ENCODE measurements at places on chromosomes 7 and 10. TPM values are rescaled to one million over a fixed set of nuclear protein-coding genes. Genes with fewer than 3 reads are reported as not detected.

- no peaks in the 10 kb centered on the region for H3K36me3 ChIP-seq
- H3K4me1 ChIP-seq: peaks cover 5% of the 10 kb centered on the region
- no peaks in the 10 kb centered on the region for H3K27me3 ChIP-seq
- no peak overlapping the region for H3K27ac ChIP-seq
- no peak for DNase-seq
- H3K4me3 ChIP-seq: no peak overlapping the region
Measured at GRCh38 chr7:1715671-1716074, 45.6 kb downstream of the ELFN1 start.

- DNase-seq: no peak
- no peaks in the 10 kb centered on the region for H3K36me3 ChIP-seq
- H3K4me1 ChIP-seq: no peaks in the 10 kb centered on the region
- H3K27me3 ChIP-seq: peaks cover 7% of the 10 kb centered on the region
- H3K27ac ChIP-seq: no peak overlapping the region
Measured at GRCh38 chr7:39527296-39527695, 38.9 kb upstream of the YAE1 start.

INA gene
- total RNA-seq: 0.46 TPM

DNA sequence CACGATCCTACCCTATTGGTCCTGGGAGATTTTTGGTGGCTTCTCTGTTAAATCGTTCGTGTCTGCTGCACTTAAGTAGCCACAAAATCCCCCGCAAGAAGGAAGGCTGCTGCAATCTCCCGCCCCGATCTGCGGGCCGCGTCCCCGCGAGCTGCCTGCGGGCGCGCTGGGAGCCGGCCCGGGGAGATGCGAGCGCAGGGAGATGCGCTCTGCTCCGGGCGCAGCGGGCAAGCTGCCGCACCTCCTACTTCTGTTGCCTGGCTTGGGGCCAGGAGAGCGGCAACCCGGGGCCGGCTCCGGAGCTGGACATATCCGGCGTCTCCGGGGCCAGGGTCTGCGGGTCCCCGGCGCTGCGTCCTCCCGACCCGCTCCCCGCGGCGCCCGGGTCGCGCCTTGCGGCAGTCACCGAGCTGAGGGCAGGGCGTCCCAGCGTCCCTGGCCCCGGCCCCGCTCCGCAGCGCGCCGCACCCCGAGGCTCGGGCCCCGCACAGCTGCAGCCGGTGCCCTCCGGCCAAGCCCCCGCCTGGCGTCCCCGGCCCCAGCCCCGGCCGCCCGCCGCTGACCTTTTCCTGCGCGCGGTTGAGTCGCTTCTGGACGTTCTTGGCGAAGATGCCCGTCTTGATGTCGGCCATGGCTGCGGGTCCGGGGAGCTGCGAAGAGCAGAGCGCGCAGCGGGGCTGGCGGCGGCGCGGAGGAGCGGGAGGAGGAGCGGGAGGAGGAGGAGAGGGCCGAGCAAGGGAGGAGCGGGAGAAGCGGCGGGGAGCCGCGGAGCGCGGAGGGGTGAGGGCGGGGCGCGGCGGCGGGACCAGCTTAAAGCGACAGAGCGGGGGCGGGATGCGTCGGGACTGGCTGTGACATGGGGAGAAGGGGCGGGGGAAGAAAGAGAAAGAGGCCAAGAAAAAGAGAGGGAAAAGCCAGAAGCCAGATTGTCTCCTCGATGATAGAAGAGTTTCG lies at the start of gene AMPH:
Gene AMPH (minus strand): TSS at position 654 of the 954 bp plus-strand sequence. CDS start 22 bp downstream, at position 632.
- peaks cover 41% of the 10 kb centered on the region for H3K27me3 ChIP-seq
- peak; percentile 18 for DNase-seq
- H3K27ac ChIP-seq: no peak within 1 kb of the TSS
- no peaks in the 10 kb centered on the region for H3K36me3 ChIP-seq

DNA sequence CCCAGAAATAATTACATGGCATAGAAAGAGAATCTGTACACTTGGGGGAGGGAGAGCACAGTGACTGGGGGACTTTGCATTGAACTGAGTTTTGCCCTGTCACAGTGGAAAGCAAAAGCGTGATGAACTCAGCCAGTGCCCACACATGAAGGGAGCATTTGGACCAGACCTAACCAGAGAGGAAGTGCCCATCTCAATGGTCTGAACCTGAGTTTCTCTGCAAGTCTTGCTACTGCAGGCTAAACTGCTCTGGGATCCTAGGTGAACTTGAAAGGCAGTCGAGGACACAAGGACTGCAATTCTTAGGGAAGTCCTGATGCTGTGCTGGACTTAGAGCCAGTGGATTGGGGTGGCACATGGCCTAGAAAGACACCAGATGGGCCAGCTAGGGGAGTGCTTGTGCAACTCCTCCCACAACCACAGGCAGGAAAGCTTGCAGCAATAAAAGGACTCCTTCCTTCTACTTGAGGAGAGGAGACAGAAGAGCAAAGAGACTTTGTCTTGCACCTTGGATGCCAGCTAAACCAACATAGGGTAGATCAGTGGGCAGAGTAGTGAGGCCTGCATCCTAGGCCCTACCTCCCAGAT lies 259.0 kb downstream of the GRM8 start:
- no peaks in the 10 kb centered on the region for H3K4me1 ChIP-seq
- no peak overlapping the region for H3K27ac ChIP-seq
- H3K36me3 ChIP-seq: no peaks in the 10 kb centered on the region
- no peak overlapping the region for H3K4me3 ChIP-seq

BTBD16 gene
- not detected for total RNA-seq

DNA sequence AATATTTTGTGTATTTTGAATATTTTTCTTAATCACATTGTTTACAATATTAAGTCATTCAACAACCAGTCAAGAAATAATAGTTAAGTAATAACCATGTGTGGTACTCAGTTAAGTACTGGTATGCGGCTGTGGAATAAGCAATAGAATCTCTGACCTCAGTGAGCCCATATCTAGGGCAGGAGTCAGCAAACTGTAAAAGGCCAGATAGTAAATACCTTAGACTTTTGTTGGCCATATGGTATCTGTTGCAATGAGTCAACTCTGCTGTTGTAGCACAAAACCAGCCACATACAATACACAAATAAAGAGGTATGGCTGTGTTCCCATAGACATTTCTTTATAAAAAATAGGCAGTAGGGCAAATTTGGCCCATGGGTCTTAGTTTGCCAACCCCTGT lies 311.6 kb upstream of the SEMA3A start:
- H3K27me3 ChIP-seq: peaks cover 6% of the 10 kb centered on the region
- no peak overlapping the region for H3K4me3 ChIP-seq
- no peak for DNase-seq
- no peaks in the 10 kb centered on the region for H3K4me1 ChIP-seq
- no peak overlapping the region for H3K27ac ChIP-seq

ZMIZ2 gene
- total RNA-seq: 101 TPM

STAM gene
- 36.5 TPM for total RNA-seq

- no peak overlapping the region for H3K4me3 ChIP-seq
- no peaks in the 10 kb centered on the region for H3K36me3 ChIP-seq
- peaks cover 34% of the 10 kb centered on the region for H3K27me3 ChIP-seq
- H3K27ac ChIP-seq: no peak overlapping the region
- no peak for DNase-seq
- H3K4me1 ChIP-seq: no peaks in the 10 kb centered on the region
Measured at GRCh38 chr10:89129911-89130310, 77.2 kb downstream of the CH25H start.

DNA sequence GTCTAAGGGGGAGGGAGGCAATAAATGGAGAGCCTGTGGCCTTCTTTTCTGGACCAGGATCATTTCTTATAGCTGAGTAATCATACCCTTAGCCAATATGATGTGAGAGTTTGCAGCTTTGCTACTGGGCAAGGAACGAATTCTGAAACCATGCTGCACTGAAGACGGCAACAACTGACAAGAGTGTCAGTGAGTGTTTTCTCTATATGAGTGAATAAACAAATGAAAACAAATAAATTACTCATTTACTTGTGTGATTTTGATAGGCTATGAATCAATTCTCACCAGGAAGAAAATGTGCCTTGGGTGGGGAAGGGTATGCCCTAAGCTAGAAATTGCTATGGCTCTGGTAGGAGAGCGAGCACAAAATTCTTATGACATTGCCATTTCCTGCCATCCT lies 79.4 kb upstream of the LRRN3 start:
- H3K36me3 ChIP-seq: peaks cover 2% of the 10 kb centered on the region
- DNase-seq: peak; percentile 49
- peak overlapping the region; percentile 98 for H3K27ac ChIP-seq
- peaks cover 64% of the 10 kb centered on the region for H3K4me1 ChIP-seq
- H3K27me3 ChIP-seq: no peaks in the 10 kb centered on the region
- peak overlapping the region; percentile 99 for H3K4me3 ChIP-seq

DNA sequence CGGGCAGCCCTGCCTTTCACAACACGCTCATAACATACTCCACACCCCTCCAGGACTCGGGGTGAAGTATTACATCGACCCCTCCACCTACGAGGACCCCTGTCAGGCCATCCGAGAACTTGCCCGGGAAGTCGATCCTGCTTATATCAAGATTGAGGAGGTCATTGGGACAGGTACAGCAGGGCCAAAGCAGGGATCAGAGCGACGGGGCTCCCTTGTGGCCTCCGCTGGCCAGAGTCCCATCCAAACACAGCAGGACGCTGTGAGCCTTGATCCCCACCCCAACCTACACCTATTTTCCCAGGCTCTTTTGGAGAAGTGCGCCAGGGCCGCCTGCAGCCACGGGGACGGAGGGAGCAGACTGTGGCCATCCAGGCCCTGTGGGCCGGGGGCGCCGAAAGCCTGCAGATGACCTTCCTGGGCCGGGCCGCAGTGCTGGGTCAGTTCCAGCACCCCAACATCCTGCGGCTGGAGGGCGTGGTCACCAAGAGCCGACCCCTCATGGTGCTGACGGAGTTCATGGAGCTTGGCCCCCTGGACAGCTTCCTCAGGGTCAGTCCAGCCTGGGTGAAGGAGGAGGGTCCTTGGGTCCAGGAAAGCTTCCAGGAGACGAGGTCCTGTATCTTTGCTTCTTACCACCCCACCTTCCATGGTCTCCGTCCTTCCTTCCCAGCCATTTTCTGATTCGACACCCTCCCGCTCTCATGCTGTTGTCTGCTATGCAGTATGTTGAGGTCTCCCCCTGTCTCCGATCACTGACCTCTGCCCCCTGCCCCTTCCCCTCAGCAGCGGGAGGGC lies 13.5 kb downstream of the EPHB6 start:
- no peak overlapping the region for H3K4me3 ChIP-seq
- H3K36me3 ChIP-seq: no peaks in the 10 kb centered on the region
- H3K4me1 ChIP-seq: no peaks in the 10 kb centered on the region
- no peaks in the 10 kb centered on the region for H3K27me3 ChIP-seq

DNA sequence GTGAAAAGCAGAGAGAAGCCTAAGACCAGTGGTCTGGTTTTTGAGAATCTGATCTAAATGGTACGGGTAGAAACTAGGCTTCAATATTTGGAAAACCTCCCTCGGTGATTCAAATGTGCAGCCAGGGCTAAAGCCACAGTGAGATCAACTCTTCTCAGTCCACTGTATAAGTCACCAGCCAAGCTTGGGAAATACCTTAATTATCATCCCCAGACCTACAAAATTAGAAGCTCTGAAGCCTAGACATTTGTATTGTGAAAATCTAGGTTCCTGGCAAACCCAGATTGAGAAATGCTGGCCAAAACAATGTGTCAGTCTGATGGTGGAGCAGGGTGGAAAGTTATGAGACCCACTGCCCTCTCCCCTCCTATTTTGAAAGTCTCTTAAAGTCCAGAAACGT lies 131.7 kb downstream of the DGKI start:
- DNase-seq: no peak
- H3K27me3 ChIP-seq: peaks cover 22% of the 10 kb centered on the region
- no peak overlapping the region for H3K27ac ChIP-seq

- DNase-seq: no peak
- H3K4me1 ChIP-seq: no peaks in the 10 kb centered on the region
Measured at GRCh38 chr10:15897287-15897686, 37.0 kb upstream of the MINDY3 start.

GRCh38 chr10:120607016-120607709 lies 150.1 kb downstream of the PLPP4 start:
- H3K27ac ChIP-seq: no peak overlapping the region
- no peak for DNase-seq
- H3K36me3 ChIP-seq: no peaks in the 10 kb centered on the region
- no peak overlapping the region for H3K4me3 ChIP-seq
